ENCODE measurements at places on chromosomes 1 and 21.
A peak's percentile ranks its signal among the peaks of the same experiment; 100 is the strongest.

- peak; percentile 63 for DNase-seq
Observed at GRCh38 chr1:43529206-43529731, 1.4 kb upstream of the PTPRF start.

DNA sequence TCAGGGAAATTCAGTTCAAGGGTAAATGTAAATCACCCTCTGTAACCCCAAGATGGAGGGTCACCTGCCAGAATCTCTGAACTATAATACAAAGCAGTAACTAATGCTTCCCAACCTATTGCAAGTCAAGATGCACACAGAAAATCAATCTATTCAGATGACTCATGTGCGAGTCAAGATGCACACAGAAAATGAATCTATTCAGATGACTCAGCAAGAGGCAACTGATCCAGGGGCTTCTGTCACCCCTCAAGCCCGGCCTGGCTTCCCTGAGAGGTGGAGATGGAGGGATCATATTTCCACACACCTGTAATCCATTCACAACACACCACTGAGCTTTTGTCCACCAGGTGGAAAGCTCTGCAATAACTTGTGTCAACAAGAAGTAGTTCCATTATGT is 17.4 kb upstream of the HIVEP3 start:
- no peak for DNase-seq

DNA sequence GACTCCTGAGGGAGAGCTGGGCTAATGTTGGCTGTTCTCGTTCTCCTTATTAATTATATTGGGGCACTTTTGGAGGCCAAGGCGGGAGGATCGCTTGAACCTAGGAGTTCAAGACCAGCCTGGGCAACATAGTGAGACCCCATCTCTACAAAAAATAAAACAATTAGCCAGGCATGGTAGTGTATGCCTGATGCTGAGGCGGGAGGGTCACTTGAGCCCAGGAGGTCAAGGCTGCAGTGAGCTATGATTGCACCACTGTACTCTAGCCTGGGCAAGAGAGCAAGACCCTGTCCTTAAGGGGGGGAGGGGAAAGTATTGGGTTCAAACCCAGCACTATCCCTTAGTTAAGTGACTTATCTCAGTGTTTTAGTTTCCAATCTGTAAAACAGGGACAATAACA is 70.0 kb upstream of the NBPF3 start:
- DNase-seq: no peak

- peak; percentile 30 for DNase-seq
Observed at GRCh38 chr1:156581661-156582387, 2.3 kb downstream of the TTC24 start.

DNA sequence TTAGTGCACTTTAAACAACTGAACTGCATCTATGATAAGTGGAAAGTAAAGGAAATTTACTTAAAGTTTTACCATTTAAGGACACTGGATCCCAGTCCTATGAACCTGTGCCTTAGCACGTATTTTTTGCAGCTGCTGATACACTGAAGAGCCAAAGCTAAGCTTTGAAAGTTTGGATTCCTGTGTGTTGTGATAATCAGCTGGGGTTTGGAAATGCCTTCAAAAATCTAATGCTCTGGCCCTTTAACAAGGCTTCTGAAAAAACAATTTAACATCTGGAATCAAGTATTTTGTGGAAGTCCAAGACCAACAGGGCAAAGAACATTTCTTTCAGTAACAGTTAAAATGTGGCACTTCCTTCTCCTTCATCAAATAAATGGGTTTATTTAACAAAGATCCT is 51.8 kb downstream of the DDAH1 start:
- DNase-seq: no peak

DNA sequence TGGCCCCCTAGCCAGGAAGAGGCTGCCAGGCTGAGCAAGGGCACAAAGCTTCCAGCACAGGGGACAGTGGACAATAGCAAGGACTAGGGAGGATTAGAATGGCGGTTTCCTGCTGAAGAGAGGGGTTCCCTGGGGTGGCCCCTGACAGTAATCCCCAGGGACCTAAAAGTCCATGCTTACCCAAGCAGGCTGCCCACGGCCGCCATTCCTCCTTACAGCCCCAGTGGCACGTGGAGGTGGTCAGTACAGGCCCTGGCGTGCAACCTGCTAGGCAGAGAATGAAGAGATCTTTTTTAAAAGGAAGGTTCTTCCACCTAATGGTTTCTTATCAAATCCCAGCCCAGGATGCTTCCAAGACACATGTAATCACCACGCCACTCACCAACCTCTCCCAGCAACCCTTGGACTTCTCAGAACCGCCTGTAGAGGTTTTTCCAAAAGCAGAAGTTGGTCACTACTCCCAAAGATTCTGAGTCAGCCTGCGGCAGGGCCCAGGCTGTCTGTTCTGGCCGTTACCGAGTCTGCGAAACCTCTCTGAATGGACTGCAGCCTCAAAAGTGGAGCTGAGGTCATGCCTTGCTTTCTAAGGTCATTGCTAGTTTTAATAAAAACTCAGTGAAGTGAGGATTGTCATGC is 926 bp downstream of the MRPL55 start:
- no peak for DNase-seq

GRCh38 chr1:2046174-2046917 is 3.9 kb upstream of the PRKCZ start:
- peak; percentile 53 for DNase-seq

- no peak for DNase-seq
Observed at GRCh38 chr1:15918962-15919715, 56.8 kb downstream of the ZBTB17 start.

DNA sequence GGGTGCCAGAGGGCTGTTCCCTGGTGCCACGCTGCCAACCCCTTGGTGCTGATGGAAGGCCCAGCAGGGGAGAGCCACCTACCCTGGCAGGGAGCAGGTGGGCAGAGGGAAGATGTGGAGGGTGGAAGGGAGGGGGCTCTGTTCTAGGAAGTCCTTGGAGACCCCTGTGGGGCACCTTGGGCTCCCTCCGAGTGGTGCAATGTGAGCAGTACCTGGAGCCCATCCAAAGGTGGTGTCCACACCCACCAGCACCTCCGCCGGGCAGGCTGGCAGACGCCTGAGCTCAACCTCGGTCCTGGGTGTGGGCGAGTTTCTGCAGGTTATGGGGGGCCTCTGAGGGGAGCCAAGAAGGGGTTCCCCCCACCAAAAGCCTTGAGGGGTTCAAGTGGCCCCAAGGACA is 11.3 kb upstream of the DNMT3L start:
- DNase-seq: no peak

DNA sequence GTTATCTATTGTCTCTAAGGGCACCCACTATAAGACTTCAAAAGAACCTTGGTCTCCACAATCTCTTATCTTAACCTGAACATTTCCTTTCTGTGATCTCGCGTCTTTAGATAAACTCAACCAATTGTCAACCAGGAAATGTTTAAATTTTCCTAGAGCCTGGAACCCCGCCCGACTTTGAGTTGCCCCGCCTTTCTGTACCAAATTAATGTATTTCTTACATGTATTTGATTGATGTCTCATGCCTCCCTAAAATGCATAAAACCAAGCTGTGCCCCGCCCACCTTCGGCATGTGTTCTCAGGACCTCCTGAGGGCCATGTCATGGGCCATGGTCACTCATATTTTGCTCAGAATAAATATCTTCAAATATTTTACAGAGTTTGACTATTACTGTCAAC is 5.9 kb upstream of the CXADR start:
- no peak for DNase-seq

DNA sequence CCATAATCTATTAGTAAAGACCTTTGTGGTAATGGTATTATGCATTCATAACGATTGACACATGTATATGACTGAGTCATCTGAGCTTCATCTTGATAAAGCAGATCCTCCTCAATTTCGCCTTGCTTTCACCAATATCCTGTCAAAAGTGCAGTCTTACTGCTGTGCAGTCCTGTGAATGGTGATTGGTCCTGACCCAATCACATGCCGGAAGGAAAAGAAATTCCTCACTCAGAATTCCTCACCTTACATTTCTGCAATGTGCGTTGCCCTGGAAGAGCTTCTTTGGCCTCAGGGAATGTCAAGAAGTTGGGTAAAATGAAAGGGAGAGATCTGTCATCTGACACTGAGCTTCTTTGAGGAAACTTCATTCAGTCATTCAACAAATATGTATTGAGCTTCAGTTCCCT is 121.0 kb upstream of the TSPAN2 start:
- no peak for DNase-seq

GRCh38 chr1:5747426-5748285 is 244.6 kb downstream of the NPHP4 start:
- DNase-seq: no peak

Data from T-cell (primary cell).